ENCODE measurements at places on chromosomes 7 and 10. TPM values are rescaled to one million over a fixed set of nuclear protein-coding genes. Genes with fewer than 3 reads are reported as not detected.

The GUSB gene
- total RNA-seq = 46.7 TPM

- DNase-seq = no peak
Observed at GRCh38 chr10:33195608-33196376, 138.7 kb downstream of the NRP1 start.

GRCh38 chr7:82615527-82615926 is 171.9 kb upstream of the CACNA2D1 start:
- no peak for DNase-seq

DNA sequence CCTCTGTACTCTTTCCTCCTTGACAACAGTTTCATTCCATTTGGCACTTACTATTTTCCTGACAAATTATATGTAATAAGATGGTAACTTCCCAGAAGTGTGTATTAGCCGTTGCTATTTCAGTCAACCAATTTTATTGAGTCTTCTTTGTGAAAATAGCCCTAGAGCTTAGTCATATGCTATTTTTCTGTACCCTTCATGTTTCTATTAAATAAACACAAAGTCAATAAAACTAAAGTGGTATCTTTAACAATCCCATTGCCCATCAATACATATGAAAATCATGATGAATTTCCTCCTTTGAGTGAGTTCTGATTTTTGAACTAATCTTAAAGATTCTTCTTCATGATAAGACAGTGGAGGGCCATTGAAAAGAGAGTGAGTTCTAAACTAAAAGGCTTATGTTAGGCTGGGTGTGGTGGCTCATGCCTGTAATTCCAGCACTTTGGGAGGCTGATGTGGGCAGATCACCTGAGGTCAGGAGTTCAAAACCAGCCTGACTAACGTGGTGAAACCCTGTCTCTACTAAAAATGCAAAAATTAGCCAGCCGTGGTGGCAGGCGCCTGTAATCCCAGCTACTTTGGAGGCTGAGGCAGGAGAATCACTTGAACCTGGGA is 5.9 kb upstream of the MYPN start:
- DNase-seq = no peak

GRCh38 chr10:49768731-49769130 is 6.6 kb upstream of the OGDHL start:
- DNase-seq = no peak

DNA sequence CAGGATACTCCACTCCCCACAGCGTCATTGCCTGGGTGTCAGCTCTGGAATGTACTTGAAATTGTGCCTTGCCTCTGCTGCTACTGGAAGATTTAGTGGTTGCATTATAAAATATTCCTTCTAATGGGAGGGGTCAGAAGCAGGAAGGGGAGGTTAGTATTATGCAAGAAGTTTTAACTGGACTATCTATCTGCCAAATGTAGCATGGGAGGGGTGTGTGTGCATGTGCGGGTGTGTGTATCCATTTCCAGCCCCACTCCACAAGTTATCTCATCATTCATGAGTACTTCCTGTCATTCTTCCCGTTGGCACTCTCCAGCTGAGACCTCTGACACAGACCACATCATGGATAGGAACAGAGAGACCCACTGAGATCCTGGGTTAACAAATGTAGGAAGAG is 13.4 kb downstream of the MBL2 start:
- DNase-seq = no peak

DNA sequence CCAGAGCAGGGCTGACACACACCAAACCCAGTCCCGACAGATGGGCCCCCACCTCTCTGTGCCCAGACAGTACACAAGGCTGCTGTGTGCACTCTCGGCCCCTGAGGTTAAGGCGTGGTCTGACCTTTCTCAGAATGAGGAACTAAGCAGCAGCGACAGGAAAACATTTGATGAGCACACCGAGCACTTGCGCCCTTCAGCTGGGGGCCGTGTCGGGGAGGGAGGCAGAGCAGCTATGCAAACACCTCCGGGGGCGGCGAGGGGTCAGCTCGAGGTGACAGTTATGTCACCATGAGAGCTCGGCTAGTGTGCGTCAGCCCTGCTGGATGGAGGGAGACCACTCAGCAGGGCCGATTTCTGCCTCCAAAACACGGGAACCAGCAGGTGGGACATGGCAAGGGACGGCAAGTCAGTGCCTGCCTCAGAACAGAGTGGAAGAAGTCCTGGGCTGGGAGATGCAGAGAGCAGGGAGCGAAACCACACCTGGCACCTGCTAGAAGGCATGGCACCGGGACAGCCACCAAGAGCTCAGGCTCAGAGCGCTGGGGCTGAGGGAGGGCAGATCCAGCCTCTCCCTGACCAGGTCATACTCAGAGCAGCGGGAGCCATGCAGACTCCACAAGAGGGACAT is 57.4 kb downstream of the CHST15 start:
- no peak for DNase-seq

The DRGX gene
- not detected for total RNA-seq

DNA sequence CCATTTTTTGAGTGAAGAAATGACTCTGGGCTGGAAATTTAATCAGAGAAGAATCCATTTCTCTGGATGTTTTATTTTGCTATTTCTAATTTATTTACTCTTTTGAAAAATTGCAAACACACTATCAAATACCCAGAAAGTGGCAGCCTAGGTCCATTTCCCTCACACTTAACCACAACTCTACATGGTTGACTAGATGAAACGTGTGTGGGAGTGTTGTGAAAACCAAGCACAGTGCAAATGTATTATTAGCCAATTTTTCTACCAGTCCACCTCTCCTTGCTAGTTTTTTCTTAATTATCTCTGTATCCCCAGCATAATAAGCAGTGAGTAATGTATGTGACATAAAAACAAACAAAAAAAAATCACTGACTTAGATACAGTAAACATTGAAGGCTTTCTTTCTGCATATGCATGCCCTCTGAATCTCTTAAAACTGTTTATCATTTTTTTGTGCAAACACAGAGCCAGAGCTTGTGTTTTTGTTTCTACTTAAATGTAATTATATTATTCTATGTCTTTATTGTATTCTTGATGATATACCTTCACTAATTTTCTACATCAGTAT is 30.9 kb downstream of the SCIN start:
- no peak for DNase-seq

DNA sequence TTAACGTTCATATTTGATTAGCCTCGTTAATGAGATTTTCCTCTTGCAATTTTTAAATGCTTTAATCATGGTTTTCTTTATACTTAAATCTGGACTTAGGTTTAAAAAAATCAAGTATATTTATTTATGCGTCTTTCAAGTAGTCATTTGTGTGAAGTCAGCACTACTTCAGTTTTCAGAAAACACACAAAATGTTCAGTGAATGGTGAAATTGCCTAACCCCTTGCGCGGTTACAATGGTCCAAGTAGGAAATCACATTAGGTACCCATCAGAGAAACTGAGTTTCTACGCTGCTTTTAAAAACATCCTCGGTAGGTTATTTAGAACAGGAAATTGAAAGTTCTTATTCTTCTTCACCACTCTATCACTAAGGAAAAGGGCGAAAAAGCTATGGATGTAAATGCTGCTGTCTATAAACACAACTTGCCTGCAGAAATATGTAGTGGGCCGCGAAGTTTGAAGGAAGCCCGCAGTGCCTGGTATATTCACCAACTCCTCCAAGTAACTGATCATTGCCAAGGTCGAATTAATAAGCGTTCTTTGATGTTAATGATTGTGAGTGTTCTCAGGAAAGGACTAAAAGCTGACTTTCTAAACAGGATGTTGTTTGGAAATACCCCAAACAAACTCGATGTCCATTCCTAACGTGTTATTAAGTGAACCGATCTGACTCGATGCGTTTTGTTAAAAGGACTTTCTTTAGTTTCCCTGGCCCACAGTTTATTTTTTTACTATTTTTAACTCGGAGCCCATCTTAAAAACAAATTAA is 1.0 kb downstream of the SYPL1 start:
- DNase-seq = no peak

The CCDC201 gene
- not detected for total RNA-seq

DNA sequence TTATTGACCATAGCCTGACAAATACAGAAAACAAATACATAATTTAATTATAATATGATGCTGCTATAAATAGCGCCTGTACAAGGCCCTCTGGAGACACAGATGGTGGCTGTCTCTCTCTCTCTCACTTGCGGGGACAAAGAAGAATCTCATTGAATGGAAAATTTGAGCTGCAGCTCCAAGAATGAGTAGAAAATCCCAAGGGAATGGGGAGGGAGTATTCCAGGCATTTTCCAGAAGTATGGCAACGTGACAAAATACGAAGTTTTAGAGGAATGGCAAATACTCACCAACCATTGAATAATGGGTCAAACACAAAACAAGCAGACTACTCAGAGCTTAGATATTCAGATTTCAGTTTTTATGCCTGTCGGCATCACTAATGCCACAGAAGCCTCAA is 179.9 kb downstream of the NRP1 start:
- DNase-seq = no peak

GRCh38 chr7:101804967-101805366 is 12.5 kb upstream of the CUX1 start:
- DNase-seq = no peak

DNA sequence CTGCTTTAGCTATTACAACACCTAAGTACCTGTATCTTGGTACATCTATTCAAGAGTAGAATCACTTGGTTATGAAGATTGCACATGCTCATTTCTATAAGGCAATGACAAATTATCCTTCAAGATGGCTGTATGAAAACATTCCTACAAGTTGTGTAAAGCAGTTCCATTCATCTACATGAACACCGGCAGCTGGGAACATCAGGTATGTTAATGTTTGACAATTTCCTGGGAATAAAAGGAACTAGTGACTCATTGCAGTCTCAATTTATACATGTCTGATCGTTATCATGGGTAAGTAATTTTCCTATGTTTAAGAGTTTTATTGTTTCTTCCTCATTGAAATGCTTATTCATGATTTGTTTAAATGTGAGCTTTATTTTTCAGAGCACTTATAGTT is 203.2 kb upstream of the SEMA3E start:
- DNase-seq = no peak

- no peak for DNase-seq
Observed at GRCh38 chr10:61452655-61453641, at the start of gene TMEM26. TMEM26 (minus strand) TSS chr10:61453381; CDS start chr10:61453081, 300 bp downstream.

All from activated T-cell treated with anti-CD3 and anti-CD28 coated beads, Interleukin-2, amount 50 U/mL, for 4 hours (primary cell).